Testis (tissue), 5 donors: ENCODE measurements at places on chromosomes 7 and 10.
A peak's percentile ranks its signal among the peaks of the same experiment; 100 is the strongest.

- DNase-seq = no peak
These were observed 724.8 kb downstream of the INHBA start for GRCh38 chr7:40978047-40978446.

DNA sequence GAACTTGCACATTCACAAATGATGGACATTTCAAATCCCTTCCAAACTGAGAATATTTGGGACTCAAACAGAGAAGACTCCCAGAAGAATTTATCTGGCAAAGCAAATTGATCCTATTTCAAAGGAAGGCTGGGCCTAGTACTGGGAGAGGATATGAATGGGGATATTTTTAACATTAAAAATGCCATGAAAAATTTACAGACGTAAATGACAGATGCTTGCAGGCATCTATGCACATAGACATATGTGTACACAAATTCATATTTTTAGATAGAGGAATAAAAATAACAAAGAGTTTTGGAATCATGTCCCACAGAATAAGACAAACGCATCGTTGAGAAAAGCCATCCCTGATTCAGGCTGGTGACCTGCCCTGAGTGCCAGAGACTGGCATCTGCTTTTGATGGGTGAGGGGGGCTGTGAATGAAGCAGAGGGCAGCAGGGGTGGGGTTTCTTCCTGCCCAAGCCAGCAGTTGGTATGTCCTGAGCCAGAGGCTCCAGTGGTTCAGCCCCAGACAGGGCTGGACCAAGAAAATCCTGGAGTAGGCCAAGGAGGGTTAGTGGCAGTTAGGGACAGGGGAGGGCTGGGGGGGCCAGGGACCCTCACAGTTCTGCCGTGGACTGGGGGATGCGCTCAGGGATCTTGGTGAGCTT, 138.5 kb downstream of the SLIT1 start:
- DNase-seq = no peak

GRCh38 chr7:121385800-121386179, 10.3 kb downstream of the FAM3C start:
- DNase-seq = no peak

GRCh38 chr10:107025676-107026075, 138.8 kb downstream of the SORCS1 start:
- DNase-seq = peak; percentile 43

- DNase-seq = no peak
These were observed 100.5 kb downstream of the ZEB1 start for GRCh38 chr10:31419394-31420063.

DNA sequence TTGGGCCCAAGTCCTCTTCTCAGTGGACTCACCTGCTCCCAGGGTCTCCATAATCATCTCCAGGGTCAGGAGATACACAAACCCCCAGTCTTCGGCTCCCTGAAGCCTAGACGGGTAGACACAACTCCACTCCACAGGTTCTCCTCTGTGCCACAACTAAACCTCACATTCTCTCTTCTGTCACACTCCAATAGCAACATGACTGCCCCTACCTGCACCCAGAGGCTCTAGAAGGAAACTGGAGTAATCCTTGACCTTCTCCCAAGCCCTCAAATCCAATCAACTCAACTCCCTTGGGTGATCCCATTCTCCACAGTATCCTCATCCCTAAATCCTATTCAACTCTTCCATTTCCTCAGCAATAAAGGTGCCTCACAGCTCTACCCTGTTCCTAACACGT, 16.2 kb downstream of the HNRNPF start:
- no peak for DNase-seq

DNA sequence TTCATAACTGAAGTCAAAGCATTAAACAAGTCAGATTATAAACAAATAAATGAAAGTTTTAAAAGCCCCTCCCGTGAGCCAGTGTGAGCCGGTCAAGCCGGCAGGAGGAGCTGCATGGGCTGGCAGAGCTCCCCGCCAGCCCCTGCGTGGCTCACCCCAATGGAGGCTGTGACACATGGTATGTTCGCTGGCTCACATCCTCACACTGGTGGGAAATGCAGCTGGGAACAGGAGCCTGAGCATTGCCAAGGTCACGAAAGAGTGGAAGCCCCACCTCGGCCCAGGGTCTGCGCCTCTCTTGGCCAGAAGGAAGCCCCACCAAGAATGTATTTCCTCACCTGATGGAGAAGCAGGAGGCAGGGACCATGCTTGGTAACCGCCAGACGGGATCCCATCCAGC, 261.7 kb upstream of the TCERG1L start:
- DNase-seq = no peak

GRCh38 chr7:84513061-84513460, 318.5 kb upstream of the SEMA3A start:
- DNase-seq = no peak

DNA sequence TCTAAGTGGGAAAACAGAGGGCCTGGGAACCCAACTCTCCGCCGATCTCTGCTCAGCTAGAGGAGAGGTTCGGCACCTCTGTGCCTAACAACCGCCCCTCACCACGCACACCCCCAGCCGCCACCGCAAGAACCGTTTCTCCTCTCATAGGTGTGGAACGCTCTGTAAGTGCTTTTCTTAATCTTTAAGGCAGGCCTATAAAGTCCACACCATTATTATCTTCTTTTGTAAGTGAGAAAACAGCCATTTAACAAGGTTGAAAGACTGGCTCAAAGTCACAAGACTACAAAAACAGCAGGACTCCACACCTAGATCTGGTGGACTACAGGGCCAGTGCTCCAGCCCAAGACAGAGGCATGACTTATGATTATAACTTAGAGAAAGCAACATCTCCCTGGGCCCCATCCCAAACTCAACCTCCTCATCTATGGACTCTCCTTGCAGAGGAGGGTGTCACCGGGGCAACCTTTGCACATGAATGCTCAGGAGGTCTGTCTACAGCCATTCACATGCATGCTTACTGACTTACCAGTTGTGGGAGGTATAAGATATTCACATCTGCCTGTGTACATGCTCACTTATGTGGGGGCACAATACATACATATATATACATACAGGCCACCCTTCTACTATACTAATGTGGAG, 7.9 kb upstream of the NKX2-3 start:
- no peak for DNase-seq

- DNase-seq = no peak
These were observed 333.9 kb downstream of the DNAJB6 start for GRCh38 chr7:157670490-157671357.

DNA sequence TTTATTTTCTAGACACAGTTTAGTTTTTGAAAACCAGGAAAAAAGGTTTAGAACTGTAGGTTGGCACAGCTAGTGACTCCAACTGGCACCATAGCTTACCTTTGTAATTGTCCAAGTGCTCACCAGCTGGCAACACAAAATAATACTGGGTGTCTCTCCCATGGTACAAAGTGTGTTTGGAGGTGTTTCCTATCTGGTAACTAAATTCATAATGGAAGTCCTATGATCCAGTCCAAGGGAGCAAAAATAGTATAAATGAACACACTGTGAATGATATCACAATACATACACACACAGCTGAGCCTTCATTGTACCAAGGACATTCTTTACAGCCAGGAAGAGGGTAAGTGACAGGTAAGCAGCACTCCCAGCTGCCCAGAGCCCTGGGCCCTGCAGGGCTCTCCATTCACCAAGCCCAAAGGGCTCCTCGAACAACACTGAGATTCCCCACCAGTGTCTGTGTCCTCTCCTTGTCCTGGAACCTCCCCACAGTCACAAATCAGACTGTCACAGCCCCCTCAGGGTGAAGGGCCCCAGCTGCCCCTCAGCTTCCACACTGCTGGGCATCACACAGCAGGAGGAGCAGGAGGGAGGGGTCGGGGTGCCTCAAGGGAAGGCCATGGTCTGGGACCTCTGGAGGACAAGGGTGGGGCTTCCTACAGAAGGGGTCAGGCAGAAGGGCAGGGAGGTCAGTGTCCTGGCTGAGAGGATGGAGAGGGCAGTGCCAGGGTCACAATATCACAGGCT, 72.1 kb downstream of the PKD1L1 start:
- DNase-seq = no peak

- DNase-seq = no peak
These were observed 4.1 kb upstream of the DLX6 start for GRCh38 chr7:97001221-97001620.

DNA sequence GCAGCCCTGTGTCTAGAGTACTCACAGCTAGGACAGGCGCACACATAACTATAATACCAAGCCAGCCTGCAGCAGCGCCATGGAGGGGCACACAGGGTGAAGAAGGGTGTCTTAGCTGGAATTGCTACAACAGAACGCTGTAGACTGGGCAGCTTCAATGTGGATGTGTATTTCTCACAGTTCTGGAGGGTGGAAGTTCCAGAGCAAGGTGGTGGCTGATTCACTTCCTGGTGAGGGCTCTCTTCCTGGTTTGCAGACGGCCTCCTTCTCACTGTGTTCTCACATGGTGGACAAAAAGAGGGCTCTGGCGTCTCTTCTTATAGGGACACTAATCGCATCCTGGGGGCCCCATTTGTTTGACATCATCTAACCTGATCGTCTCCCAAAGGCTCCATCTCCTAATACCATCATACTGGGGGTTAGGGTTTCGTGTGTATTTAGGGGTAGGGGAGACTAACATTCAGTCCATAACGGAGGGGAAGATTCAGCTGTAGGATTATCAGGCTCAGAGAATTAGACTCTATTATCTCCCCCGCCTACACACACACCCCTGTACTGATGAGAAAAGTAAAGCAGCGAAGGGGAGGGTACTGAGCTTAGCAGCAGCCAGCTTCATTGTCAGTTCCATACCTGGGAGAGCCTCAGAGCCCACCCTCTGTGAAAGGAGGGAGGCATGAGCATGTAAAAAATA, 289.1 kb downstream of the CCDC3 start:
- no peak for DNase-seq
